ENCODE measurements at places on chromosomes 13 and 19.

GRCh38 chr13:104632736-104633135 lies 1566.5 kb upstream of the SLC10A2 start:
- no peak for DNase-seq

- no peak for DNase-seq
These were observed 57.6 kb downstream of the RASA3 start for GRCh38 chr13:114074671-114075315.

- peak; percentile 50 for DNase-seq
These were observed 4.7 kb downstream of the EPS8L1 start for GRCh38 chr19:55080121-55080967.

- no peak for DNase-seq
These were observed 343.7 kb downstream of the SPRY2 start for GRCh38 chr13:79997244-79997643.

DNA sequence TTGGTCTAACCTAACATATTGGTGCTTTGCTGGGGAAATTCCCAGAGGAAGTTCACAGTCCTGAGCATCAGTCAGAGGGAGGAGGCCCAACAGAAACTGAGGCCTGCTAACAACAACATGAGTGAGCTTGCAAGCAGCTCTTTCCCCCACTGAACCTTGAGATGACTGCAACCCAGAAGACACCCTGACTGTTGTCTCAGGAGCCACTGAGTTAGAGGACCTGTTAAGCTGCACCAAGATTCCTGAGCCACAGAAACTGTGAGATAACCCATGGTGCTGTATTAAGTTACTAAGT lies 193.2 kb upstream of the UBL3 start:
- no peak for DNase-seq

- no peak for DNase-seq
These were observed 16.9 kb upstream of the GPR18 start for GRCh38 chr13:99275093-99275469.

GRCh38 chr19:51172223-51172622 lies 30.1 kb downstream of the SIGLEC7 start:
- DNase-seq = no peak

Data from stimulated activated CD8-positive, alpha-beta memory T cell treated with anti-CD3 and anti-CD28 coated beads, Interleukin-7, amount 100 ng/mL, for 48 hours (primary cell).